Activated CD4-positive, alpha-beta T cell treated with anti-CD3 and anti-CD28 coated beads, Interleukin-2, amount 10 ng/mL, durations not matched to agents 7 days and 5 days (primary cell): ENCODE measurements at places on chromosomes 7 and 10. TPM values are rescaled to one million over a fixed set of nuclear protein-coding genes. Genes with fewer than 3 reads are reported as not detected.

Gene SDHAF3
- 19.2 TPM for total RNA-seq

DNA sequence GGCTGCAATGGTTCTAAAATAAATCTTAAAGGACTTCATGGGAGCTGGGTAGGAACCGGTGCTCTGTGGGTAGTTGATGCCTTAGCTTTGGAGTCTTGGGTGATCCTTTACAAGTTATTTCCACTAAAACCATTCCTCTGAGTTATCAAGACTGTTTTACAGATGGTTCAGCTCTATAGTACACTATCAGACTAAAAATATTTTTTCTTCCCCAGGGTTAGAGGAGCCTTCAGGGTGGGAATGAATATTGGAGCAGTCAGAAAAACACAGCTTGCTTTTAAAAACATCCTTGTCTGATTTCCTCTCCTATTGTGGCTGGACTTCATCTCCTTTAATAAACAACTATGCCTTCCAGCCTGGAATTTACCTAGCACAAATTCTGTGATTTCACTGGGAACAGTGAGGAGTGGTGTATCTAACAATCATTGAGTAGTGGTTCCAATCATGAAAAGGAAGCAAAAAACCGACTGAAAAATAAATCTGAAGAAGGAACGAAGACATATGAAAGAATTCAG lies 102.6 kb upstream of the AFAP1L2 start:
- no peak for DNase-seq

Gene NOS3
- 22.3 TPM for total RNA-seq

GRCh38 chr7:67625257-67625737 lies 628.7 kb downstream of the TYW1 start:
- DNase-seq = peak; percentile 29

DNA sequence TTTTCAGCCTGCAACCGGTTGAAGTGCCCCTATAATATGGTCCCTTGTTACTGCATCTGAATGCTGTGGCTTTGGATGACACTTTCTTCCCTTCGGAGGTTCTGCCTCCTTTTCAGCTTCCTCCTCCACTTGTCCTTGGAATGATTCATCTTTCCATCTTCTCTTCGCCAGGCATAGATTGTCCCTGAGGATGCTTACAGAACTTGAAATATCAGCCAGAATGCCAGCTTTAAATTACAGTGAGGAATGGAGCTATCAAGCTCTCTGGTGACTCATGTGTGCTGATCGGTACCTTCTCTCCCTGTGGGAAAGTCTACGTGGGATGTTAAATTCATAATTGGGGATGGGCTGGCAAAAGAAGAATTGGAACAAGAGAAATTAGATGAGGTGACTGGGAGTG lies 45.9 kb upstream of the PDK4 start:
- no peak for DNase-seq

- no peak for DNase-seq
These were observed 125.8 kb upstream of the PDSS1 start for GRCh38 chr10:26571655-26572054.

DNA sequence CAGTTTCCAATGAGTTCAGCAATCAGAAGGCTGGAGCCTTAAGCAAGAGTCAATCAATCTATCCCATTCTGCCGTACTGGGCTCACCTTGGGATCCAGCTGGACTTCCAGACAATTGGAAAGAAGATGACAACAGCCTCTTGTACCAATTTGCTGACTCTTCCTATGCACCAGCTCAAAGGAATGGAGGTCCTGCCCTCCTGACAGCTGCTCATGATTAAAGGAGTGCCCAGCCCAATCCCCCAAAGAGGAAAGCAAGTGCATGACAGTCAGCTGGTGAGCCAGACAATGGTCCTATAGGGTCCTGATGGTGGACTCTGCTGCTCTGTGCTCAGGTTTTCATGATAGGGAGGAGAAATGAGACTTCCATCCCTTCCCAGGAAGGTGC lies 25.1 kb downstream of the VSTM4 start:
- DNase-seq = no peak

Gene ITIH5
- total RNA-seq = not detected

DNA sequence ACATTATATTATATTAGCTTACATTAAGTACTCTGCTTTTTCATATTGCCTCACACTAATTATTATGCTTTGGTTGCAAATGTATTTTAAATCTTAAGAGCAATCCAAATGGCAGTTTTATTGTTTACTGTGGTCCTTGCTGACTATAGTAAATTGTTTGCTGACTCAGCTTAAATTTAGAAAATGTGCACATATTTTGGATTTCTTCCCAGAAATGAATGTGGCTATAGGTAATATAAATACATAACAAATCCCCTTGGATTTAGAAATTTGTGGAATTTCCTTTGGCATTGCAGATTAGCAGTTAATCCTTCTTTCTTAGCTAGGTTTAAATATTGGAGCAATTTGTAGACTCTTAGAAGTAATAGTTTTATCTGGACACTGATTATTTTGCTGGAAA lies 565.8 kb downstream of the NRG3 start:
- DNase-seq = no peak

Gene PDGFA
- total RNA-seq = 0.37 TPM

Gene CNNM1
- total RNA-seq = 0.57 TPM

Gene GNAT3
- total RNA-seq = not detected

GRCh38 chr7:38105874-38106483 lies 72.1 kb upstream of the STARD3NL start:
- peak; percentile 17 for DNase-seq

Gene GNGT1
- not detected for total RNA-seq

Gene ASZ1
- total RNA-seq = not detected

- DNase-seq = peak; percentile 47
These were observed 613 bp downstream of the OAT start for GRCh38 chr10:124417895-124418725.

Gene HMX3
- total RNA-seq = not detected

GRCh38 chr10:112359606-112360307 lies 14.2 kb upstream of the ACSL5 start:
- no peak for DNase-seq

GRCh38 chr10:79057481-79058275 lies 11.1 kb upstream of the ZMIZ1 start:
- no peak for DNase-seq

GRCh38 chr10:75137533-75138438 lies 26.3 kb downstream of the SAMD8 start:
- no peak for DNase-seq

DNA sequence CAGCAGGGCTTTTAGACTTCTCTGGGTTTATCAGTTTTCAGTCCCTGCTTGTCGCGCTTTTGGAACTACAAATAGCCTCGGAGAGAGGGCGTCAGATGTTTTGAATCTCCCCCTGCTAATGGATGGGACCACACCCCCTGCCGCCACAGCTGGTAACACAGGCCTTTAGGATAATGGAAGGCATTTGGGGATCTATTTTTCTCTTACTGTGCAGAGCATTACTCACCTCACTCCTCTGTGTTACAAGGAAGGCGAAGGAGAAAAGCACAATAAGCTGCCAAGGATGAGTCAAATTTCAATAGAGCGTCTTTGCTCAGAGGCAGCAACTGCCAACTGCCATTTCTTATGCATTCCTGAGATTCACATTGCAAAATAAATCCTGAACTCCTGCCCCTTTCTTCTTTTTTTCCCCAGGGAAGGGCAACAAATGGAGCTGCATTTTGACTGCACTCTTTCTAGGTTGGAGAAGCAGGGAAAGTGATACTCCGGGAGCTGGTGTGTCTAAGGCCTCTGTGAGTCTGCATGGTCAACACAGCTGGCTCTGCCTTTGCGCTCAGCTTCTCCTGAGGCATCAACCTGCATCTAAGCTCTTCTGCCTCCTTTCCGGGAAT lies 31.5 kb upstream of the SMNDC1 start:
- no peak for DNase-seq

- DNase-seq = peak; percentile 6
These were observed 272.3 kb downstream of the TRIL start for GRCh38 chr7:28685644-28686417.

GRCh38 chr7:129452589-129453231 lies 18.5 kb downstream of the STRIP2 start:
- DNase-seq = no peak

GRCh38 chr10:85614981-85615380 lies 751.6 kb downstream of the GRID1 start:
- DNase-seq = no peak

Gene NKX2-3
- not detected for total RNA-seq

DNA sequence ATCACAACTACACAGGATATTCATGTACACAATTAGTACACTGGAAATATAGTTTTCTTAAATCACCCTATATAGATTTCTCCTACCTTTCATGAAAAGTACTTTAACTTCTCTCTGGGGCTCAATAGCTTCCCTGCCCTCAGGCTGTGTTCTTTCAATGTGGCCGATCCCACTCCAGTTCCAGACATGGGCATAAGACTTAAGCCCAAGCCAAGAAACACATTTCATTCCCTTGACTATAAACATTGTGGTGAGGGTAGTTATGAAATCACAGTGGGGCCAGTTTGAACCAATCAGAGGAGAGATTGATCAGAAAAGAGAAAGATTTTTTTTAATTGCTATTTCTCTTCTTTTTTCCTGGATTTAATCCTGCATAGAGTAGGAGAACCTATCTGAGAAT lies 904.6 kb upstream of the SORCS1 start:
- DNase-seq = no peak

GRCh38 chr10:9860045-9860444 lies 1157.6 kb upstream of the CELF2 start:
- no peak for DNase-seq
